Hepatic stellate cell (primary cell): ENCODE measurements at places on chromosomes 2 and 18.

GRCh38 chr2:101983928-101984327 lies 7.8 kb upstream of the IL1R2 start:
- DNase-seq: peak; percentile 37

DNA sequence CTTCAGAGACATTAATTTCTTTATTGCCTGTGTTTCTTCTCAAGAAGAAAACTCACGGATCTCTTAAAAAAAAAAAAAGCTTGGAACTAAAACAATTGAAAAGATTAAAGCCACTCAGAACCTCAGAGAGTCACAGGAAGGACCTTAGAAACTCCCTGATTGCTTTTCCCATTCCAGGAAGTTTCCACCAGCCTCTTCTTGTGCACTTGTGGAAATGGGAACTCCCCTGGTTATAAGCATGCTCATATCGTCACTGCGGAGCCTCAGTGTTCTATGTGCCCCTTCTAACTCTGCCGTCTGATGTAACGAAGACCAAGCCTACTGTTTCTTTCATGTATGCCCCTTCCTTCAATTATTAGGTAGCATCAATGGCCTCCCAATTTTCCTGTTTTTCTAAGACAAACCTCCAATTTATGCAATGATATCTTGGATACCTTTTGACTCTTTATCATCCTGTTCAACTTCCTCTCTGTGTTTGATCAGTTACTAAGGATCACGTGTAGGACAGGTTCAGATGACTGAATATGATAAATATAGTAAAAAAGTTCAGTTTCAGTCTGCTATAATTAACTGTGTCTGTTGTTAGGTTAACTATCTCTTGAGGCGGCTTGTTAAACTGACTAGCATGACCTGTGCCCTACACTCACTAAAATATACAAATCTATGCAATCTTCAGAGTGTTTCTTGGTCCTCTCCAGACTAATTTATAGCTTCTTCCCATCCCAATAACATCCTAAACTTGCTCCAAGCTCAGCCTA lies 593.7 kb upstream of the CHAC2 start:
- DNase-seq: no peak

DNA sequence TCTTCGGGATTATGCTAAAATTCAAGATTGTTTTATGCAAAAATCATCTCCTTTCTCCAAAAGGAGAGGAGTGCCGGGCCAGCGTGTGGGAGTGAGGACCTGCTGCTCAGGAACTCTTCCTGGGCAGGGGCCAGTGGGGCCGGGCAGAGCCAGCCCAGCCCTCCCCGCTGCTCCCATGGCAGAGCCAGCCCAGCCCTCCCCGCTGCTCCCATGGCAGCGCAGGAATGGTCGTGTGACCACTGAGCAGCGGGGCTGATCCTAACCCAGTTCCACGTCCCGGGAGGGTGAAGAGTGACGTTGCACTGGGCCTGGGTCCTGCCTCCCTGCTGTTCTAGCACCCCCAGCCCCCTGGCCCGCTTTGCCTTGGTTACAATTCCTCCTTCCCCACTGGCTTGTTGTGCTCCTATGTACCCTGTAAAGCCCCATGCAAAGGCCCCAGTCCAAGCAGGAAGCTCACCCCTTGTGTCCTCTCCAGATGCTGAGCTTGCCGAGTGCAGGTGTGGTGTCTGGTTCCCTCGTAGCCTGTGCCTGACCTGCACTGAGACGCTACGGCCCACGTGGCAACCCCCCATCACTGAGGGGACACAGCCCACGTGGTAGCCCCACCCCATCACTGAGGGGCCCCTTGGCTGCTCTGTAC lies 11.4 kb upstream of the NEU4 start:
- DNase-seq: peak; percentile 15

- no peak for DNase-seq
Measured at GRCh38 chr2:168169097-168169745, 78.2 kb downstream of the STK39 start.

DNA sequence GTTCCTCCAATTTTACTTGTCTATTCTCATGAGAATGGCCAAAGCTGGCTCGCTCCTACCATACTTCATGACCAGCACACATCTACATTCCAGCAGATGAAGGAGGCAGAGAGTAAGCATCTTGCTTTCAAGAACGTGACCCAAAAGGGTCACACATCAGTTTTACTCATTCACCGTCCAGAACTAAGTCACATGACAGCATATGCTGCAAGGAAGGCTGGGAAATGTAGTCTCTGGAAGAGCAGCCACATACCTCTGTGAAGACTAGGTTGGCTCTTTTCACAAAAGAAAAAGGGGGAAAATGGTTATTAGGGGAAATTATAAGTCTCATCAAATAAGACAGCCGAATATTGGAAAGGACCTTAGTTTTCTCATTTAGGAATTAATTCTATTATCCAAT lies 835.3 kb downstream of the EPHA4 start:
- no peak for DNase-seq

DNA sequence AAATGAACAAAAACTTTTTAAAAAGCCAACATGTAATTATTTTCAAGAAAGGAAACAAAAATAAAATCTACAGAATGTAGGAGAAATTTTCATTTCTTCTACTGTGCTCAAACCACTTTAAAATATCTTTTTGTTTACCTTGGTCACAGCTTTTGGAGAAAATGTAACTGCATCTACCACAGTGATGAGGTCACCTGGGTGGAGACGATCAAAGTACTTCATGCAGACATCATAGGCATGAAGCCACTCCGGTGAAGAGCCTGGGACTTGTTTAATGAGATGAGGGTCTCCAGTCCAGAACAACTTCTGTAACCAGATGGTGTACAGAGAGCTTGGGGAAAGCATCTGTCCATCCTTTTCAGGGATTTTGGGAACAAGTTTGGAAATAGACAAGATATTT lies 285.8 kb downstream of the NBAS start:
- DNase-seq: no peak

DNA sequence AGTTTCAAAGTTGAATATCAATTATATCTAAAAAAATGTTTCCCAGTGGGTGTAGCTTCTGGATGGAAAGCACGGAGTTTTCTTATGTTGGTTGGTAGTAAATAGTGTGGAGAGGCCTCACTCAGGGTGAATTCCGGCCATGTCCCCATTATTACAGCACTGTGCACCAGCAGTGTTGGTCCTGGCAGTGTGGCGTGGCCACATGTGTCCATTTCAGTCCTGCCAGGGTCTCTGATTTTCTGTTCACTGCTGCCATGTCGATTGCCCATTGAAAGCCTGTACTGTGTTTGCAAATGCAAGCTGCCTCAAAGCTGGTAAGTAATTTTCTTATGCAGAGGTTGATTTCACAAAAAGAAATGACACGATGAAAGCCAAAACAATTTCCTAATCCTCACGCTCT lies 386.2 kb downstream of the GALR1 start:
- no peak for DNase-seq

GRCh38 chr2:150640039-150640438 lies 152.6 kb upstream of the RND3 start:
- no peak for DNase-seq

DNA sequence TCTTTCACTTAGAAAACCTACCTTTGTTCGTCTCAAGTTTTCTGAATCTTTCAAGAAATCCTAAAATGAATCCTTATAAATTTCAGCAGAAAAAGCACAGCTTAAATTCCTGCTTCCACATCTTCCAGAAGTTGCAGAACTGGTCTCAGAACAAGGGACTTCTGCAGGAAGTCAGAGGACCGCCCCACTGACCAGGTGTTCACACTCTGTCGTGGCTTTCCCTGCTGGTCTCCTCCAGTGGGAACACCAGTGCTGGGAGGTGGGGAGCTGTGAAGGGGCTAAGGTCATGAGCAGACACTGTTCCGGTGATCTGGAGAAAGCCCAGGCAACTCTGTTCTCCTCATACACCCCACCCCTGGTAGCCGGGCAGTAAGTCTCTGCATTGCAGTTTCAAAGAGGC lies 3.5 kb downstream of the FAM110C start:
- no peak for DNase-seq

GRCh38 chr2:162074928-162075688 lies 1.1 kb upstream of the DPP4 start:
- DNase-seq: no peak

- no peak for DNase-seq
Measured at GRCh38 chr2:215363039-215363438, 51.2 kb downstream of the ATIC start.

DNA sequence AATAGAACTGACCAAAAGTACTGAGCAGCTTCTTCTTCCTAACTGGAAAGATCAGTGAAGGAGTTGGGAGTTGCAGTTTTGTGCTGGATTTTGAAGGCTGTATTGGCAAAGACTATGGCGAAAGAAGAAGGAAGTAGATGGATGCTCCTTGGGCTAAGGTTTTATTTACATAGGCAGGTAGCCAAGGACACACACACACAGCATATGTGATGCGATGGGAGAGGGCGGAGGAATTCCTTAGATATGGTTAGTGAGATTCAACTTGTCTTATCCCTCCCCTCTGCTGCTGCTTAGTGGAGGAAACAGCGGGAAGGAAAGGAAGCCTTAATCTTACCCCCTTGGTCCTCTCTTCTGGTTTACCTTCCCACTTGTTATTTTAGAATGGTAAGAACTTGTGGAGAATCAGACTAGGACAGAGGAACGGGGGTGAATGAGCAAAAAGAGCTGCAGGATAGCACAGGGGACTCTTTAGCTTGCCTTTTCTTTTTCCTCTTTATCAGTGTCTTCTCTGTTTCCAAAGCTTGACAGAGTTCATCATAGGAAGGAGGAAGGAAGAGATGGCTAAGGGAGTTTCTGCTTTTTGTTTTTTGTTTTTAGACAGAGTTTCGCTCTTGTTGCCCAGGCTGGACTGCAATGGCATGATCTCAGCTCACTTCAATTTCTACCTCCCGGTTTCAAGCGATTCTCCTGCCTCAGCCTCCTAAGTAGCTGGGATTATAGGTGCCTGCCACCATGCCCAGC lies 87.9 kb downstream of the OSBPL6 start:
- DNase-seq: no peak

- DNase-seq: no peak
Measured at GRCh38 chr2:233979748-233980147, 62.6 kb downstream of the TRPM8 start.

- DNase-seq: no peak
Measured at GRCh38 chr2:193539188-193539587, 1344.5 kb upstream of the TMEFF2 start.

DNA sequence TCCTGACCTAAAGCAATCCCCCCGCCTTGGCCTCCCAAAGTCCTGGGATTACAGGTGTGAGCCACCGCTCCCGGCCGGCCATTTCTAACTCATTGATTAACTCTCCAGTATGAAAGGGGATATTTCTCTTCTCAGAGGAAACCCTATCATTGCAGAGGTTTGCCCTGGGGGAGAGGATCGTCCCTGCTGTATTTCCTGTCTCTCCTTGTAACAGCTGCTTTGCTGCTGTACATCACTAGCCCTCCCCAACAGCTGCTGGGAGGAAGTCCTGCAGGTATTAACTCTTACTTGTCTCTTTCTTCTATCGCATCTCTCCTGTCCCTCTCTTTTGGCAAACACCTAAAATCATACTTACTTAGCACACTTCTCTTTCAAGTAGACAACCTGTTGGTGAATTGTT lies 219.0 kb upstream of the DSEL start:
- no peak for DNase-seq

DNA sequence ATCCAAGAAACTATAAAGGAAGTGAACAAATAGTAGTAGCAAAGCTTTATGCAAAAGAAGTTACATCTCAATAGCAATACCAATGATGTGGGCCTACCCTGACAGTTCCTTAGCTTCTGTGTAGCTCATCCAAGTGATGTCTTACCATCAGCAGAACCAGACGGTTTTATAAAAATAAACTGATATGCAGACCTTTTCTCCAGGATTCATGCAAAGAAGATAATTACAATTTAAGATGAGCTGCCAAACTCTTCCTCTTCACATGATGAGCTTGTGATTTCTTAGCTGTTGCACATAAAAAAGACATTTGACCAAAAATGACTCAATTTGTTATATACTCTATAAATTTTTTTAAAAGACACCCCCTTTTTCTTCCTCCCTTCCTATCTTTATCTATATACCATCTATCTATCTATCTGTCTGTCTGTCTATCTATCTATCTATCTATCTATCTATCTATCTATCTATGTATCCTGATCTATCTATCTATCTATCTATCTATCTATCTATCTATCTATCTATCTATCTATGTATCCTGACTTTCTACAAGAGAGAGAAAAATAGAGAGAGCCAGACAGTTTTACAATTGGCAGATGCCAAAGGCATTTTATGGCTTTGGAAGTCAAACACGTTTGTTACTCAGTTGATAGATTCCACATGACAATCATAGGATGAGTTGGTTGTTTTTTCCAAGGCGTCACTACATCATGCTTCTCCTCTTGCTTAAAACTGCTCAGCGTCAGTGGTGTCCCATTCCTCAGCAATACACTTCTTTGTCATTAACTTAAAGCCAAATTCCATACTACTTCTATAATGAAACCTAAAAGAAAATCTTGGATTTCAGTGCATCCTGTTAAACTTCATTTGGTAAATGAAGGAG lies 65.9 kb upstream of the ACTR3 start:
- DNase-seq: no peak

- DNase-seq: no peak
Measured at GRCh38 chr2:46977280-46977665, 61.7 kb upstream of the MCFD2 start.

DNA sequence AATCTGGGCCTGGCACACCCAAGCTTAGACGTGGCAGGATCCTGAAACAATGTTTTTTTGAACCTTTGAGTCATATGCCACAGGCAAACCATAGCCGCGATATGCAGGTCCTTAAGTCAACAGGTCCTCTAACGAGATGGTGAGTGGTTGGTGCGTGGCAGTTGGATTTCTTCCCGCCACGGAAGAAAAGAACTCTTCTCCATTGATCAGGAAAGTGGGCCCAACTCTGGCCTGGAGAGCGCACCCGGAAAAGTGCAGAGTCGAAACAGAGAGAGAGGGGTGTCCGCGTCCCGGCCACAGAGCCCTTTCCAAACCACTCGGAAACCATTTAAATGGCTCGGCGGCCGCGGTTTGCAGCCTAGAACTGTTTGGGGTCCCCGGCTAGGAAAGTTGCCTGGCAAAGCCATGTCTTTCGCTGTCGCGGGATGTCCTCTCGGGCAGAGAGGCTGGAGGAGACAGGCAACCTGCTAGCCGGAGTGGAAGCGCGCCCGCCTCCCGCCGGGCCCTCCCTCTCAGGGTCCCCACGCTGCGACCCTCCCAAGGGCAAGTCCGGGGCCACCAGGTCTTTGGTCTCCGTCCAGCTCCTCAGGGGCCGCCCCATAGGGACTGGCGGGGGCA lies 777 bp downstream of the GALNT3 start:
- DNase-seq: no peak

- DNase-seq: no peak
Measured at GRCh38 chr2:111975053-111975552, 76.7 kb downstream of the MERTK start.

GRCh38 chr2:227394401-227394800 lies 6.7 kb upstream of the SCYGR1 start:
- no peak for DNase-seq

DNA sequence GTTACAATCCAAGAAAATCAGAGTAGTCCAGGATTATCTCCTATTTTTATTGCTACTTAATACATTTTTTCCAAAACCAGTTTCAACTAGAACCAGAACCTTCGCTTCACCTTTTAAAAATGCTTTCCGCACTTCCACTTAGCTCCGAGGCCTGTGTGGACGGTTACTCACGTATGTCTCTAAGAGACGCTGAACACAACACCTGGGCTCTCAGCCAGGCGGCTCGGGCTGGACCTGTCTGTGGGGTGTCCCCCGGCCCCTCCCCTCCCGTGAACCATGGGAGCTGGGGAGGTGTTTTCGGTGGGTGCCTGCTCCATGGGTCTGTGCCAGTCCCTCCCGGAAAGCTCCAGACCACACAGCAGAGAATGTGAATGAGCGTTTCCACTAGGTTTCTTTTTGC lies 223.8 kb downstream of the GLI2 start:
- no peak for DNase-seq
